ENCODE measurements at places on chromosomes 13 and 19.

DNA sequence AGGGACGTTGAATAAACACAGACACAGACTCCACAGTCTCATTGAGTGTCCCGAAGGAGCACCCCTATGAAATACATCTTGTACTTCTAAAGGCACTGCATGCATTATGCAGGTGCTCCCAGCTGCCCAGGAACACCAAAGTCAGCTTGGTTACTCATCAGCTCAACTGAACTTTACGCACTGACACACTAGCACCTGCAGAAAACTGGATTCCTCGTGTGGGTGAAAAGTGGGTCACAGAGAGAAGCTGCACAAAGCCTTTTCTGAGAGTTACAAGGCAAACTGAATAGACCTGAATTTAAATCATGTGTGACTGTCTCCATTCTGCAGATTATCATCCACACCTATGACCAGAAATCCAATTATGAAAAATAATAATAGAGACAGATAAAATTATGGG lies 527.5 kb upstream of the NBEA start:
- no peak for DNase-seq

DNA sequence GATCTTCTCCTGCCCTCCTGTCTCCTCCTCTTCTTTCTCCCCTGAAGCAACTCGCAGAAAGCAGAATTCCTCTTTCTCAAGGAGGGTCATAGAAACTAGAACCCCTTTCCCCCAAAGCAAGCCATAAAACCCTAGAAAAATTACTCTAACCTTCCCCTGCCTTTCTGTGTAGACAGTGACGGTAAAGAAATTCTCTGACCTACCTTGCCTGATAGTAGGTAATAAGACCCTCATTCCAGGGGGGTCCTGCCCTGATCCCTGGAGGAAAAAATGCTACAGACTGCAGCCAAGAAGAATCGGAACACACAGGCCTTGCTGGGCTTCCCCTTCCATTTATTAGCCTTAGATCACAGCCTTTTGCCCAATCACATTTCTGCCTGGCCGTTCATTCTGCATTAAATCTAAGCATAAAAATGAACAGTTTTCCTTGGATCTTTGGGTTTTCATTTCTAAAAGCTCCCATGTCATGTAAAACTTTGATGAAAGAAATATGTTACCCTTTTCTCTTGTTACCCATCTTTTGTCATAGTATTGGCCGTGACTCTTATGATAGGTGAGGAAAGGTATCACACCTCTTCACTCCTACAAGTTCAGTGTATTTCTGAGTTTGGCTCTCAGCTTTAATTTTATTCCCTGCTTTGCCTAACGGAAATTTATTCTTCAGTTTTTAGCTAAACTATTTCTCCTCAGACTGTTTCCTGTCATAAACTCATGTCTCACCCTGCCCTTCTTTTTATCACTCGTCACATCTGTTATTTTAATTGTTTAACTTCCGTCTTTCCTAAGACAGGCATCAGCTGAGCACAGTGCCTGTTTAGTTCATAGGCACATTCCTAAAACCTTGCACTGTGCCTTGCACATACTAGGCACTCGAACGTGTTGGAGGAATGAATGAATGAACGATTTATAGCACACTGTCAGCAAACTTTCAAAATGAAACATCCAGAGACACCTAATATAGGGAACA lies 20.4 kb upstream of the CPB2 start:
- DNase-seq: no peak

- no peak for DNase-seq
Observed at GRCh38 chr13:33633701-33634545, 184.0 kb upstream of the RFC3 start.

DNA sequence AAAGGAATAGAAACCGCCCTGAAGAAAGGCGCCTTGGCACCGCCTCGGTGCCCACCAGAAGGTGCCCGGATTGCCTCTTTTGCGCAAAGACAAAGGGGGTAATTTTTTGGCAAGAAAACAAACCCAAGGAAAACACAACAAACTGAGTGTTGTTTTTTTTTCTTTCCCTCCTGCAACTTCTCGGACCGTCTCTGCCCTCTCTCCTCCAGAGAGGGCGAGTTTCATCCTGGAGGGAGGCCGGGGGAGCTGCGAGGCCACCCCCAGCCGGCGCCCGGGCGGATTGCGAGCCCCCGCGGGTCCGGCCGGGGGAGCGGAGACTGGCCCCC lies 2.3 kb downstream of the ZNF536 start:
- no peak for DNase-seq

DNA sequence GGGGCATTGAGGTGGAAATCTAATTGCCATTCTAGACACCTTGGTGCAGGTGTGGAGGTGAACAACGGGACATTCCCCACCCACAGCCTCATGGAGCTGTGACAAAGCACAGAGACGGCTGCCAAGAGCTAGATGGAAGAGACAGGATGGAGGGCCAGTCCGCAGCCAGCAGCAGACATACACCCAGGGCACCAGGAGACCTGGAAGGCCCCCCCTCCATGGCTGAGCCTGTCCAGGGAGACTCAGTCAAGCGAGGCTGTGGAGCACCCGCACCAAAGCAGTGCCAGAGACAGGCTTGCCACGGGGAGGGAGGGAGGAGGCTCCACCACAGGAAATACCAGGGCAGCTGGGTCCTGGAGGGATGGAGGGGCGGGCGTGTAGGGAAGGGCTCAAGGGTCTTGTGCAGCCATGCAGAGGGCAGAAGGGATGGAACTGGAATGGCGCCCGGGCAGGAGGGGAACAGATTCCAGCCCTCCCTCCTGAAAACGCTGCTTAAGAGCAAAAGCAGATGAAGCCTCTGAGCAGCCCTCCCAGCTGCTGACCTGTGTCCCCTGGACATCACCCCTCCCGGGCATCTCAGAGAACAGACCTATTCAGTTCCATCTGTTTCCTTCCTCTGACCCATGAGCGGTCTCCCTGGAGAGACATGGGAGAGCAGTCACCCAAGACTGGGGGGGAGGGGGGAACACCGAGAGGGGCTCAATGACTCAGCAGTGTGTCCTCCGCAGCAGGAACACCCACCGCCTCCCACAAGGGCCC lies 14.4 kb downstream of the EPS15L1 start:
- DNase-seq: no peak

GRCh38 chr19:9940778-9941177 lies 4.5 kb upstream of the OLFM2 start:
- no peak for DNase-seq

GRCh38 chr19:46347985-46348384 lies 1.1 kb downstream of the PPP5C start:
- no peak for DNase-seq

DNA sequence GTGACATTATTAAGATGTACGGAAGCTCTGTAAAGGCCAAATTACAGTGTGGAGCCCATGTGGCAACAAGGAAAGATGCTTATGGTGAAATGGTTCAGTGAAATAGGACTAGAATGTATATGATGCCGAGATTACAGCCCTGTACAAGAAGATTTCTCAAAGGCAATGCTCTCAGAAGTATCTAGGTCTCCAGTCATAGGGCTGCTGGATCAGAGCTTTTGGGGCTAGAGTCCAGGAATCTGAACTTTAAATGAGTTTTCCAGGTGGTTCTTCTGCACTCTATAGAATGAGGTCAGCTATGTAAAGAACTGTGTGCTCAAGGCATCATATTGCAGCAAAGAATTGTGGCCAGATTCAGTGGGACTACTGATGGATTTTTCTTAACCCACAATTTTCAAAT lies 75.4 kb upstream of the STK24 start:
- DNase-seq: no peak

DNA sequence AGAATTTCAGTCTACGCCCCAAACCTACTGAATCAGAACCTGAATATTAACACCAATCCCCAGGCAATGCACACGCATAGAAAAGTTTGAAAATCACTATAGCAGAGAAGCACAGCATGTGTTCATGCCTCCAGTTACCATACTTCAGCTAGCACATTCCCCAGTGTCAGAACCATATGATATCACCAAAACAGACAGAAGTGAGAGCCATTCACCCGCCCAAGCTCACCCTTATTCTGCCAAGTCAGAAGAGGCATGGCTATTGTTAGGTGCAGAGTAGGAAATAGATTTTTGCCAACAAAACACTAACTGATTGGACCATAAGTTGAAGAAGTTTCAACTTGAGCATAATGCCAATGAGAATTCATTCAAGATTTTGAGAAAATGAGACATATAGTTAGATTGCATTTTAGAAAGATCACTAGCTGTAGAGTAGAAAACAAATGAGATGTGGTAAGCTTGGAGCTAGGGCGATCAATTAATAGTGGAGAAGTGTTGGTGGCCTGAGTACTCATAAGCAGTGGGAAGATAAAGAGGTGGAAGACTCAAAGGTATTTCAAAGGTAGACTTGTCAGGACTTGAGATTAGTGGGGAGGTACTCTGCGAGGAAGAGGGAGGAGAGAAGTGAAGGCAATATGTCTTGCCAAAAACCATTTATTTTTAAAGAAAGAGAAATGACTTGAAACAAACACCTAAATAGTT lies 492.4 kb downstream of the SUCLA2 start:
- no peak for DNase-seq

DNA sequence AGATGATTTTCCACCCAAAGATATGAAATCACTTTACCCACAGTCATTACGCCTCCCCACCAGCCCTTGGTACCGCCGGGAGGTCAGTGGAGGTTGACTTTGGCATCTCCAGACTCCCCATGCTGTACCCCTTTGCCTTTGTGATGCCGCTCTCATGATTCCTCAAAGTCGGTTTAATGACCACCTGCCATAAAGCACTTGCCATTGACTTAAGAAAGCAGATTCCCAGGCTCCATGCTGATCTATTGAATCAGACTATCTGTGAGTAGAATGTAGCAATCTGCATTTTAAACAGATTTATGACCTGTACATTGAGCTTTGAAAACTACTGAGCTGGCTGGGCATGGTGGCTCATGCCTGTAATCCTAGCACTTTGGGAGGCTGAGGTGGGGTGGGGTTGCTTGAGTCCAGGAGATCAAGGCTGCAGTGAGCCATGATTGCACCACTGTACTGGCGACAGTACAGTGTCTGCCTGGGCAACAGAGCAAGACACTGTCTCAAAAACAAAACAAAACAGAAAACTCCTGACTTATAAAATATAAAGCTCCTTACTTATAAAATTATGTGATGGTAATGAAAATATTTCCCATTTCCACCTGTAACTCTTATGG lies 235.2 kb downstream of the KLF5 start:
- no peak for DNase-seq

DNA sequence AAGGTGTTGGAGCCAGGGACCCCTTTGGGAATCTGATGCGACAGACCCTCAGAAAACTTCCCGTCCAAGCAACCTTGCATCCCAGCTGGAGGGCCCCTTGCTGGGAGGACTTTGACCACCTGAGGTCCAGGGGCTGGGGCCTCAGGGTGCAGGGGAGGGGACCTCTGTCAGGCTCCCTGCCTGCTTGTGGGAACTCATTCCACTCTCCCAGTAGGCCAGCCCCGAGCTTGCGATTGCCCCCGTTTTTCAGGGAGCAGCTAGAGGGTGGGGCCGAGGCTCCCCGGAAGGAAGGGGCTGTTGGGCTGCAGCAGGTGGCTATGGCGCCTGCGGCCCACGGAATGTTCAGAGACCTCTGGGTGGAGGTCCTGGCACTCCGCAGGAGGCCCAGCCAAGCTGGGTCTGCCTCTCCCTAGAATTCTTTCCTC lies 2.8 kb downstream of the GNA11 start:
- no peak for DNase-seq
